ENCODE measurements at places on chromosomes 7 and 10.

DNA sequence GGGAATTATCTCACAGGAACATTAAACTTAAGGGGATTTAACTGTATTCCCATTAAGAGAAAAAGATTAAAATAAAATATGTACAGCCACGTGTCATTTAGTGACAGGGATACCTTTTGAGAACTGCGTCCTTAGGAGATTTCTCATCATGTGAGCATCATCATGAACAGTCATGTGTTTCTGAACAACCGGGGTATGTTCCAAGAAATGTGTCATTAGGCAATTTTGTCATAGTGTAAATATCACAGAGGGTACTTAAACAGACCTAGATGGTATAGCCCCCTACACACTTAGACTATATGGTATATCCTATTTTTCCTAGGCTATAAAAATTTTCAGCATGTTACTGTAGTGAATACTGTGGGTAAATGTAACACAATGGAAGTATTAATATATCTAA, 840.3 kb downstream of the CNTNAP2 start:
- no peak for DNase-seq

- no peak for DNase-seq
Measured at GRCh38 chr10:115871855-115872254, 401.2 kb downstream of the GFRA1 start.

- DNase-seq = no peak
Measured at GRCh38 chr10:60877061-60877776, 66.8 kb downstream of the RHOBTB1 start.

DNA sequence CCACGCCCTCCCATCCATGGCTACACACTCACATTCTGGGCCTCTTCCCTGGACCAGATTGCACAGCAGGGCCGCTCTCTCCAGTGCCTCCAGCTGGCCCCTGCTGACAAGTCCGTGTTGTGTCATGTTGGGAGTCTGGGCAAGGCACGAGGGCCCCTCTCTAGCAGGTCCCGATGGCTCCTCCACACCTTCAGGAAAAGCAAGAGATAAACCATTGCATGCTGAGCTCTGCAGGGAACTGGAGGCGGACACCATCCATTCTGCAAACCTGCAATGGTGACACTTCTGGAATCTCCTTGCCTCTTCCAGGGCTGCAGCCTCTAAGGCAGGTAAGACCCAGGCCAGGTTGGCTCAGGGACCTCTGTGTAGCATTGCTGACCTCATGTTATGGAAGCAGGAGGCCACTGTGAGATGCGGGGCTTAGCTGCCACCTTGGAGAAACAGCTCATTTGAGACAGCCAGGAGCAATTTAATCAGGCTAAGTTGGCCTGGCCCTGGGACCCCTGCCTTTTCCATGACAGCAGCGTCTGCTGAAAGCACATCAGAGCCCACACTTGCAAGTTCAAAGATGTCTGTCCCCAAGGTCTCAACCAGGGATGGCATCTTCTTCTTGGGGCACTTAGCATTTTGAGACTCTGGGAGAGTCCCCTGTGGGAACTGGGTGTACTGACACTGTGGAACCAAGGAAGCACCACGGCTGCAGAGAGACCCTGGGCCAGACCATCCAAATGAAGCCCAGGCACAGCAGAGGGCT, 34.2 kb upstream of the LEP start:
- DNase-seq = no peak

DNA sequence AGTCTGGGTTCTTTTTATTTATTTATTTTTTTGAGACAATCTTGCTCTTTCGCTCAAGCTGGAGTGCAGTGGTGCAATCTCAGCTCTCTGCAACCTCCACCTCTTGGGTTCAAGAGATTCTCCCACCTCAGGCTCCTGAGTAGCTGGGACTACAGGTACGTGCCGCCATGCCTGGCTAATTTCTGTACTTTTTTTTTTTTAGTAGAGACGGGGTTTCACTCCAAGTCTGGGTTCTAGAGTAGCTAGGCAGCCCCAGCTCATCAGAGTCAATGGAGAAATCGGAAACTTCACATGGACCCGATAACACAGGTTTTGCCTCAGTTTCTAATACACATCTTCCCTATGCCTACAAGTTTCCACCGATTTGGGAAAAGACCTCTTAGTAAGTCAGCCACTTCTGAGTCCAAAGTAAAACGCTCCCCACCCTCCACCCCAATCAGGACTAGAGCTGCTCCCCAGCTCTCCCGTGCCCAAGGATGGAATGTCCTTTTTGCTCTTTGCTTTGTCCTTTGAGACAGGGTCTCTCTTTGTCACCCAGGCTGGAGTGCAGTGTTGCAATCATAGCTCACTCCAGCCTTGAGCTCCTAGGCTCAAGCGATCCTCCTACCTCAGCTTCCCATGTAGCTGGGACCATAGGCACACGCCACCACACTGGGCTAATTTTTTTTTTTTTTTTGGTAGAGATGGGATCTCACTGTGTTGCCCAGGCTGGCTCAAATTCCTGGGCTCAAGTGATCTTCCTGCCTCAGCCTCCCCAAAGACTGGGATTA, 3.8 kb upstream of the SERPINE1 start:
- no peak for DNase-seq

Data from Peyer's patch (tissue), 4 donors.